ENCODE measurements at places on chromosomes 13 and 19.

- DNase-seq, result no peak
Observed at GRCh38 chr13:20525144-20525600, 485 bp downstream of the CRYL1 start.

- DNase-seq, result no peak
Observed at GRCh38 chr19:3233831-3234230, 9.4 kb downstream of the CELF5 start.

GRCh38 chr19:17025991-17026658 lies 485 bp downstream of the CPAMD8 start:
- DNase-seq, result no peak

DNA sequence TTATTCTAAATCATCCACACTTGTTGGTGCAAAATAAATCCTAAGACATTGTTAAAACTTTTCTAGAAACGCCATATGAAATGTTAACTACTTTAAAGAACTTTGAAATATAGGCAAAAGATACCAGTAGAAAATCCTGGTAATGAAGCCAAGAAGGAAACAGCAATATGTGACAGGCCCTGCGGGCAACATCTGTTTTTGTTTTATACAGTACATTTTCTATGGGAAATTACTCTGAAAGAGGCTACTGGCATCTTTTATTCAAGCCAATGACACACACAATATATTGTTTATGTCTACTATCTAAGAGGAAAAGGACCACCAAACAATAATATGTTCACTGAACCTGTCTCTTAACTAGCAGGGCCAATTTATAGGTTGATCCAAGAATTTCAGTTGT lies 829.7 kb downstream of the PCDH17 start:
- no peak for DNase-seq

DNA sequence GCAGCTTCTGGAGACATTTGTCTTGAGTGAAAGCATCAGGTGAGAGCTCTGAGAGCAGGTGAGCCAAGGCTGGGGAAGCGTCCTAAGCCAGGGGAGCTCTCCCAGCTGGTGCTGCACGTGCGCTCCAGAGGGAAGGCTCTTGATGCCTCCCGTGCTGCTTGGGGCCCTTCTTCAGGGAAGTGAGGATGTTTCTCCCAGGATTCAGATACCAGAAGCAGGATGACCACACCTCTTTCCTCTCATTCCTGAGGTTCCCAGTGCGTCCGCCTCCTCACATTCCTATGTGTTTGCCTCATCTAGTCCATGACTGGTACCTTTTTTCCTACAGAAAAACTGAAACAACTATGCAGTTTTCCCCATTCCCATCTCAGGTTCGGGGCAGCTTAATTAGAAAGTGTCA lies 231.0 kb upstream of the IRS2 start:
- DNase-seq, result peak; percentile 73

DNA sequence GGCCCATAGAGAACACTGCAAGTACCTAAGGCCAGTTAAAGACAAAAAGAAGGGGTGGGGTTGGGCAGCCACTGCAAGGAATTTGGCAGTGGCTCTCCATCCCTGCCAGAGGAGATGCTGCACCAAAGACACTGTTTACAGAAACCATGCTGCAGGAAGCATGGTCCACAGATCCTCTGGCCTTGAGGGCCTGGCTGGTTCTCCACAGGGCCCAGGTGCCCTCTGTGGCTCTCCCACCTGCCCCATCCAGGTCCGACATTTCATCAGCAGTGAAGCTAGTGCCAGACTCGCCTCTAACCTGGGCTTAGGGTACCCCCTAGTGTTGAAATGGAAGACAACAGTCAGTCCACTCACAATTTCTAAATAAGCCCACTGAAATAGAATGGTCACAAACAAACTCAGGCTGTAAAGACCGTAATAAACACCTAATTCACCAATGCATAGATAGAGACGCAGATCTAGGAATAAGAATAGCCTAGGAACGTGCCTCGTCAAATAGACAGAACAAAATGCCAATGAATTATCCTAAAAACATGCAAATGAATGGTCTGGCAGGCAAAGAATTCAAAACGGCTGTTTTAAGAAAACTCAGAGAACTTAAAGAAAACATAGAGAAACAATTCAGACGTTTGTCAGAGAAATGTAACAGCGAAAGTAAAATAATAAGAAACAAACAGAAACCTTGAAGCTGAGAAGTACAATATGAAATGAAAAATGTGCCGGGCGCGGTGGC lies 23.3 kb downstream of the LYPD4 start:
- DNase-seq, result no peak

DNA sequence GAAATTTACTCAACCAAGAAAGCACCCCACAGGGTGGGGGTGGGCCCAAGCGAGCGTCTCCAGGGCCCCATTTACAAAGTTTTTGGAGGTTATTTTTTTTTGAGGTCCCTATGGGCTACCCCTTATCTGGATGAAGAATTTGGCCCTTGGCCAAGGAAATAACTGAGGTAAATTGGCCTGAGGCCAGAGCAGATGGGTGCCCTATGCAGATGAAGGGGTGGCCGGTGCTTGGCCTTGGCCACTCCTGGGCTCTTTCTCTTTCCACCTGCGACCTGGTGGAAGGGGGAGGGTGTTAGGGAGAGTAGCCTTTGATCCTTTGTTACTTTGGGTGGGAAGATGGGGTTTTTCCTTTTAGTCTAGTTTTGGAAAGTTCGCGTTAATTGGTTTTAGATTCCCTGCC lies 15.5 kb downstream of the ZNF701 start:
- DNase-seq, result no peak

DNA sequence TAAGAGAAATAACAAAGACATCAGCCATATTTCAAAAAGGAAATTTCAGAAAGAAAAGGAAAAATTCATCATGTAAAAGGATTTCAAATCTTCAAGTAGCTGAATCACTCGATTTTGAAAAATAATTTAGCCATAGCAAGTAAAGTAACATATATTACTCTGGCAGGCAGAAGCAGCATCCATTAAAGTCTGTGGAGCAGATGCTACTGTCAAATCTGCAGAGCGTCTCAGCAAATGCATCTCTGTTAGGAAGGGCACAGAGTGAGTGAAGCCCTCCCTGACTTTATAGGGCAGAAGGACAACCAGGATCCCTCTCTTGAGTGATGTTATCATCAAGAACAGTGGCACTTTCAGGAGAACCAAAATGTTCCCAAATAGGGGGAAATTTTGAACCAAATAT lies 445.5 kb downstream of the EFNB2 start:
- no peak for DNase-seq

- DNase-seq, result no peak
Observed at GRCh38 chr13:41851351-41851750, 109.6 kb downstream of the VWA8 start.

Measured in keratinocyte (primary cell).